ENCODE measurements at places on chromosomes 3 and 15. TPM values are rescaled to one million over a fixed set of nuclear protein-coding genes. Genes with fewer than 3 reads are reported as not detected.

- no peak overlapping the region for H3K4me3 ChIP-seq
- H3K4me1 ChIP-seq: no peaks in the 10 kb centered on the region
- no peaks in the 10 kb centered on the region for H3K36me3 ChIP-seq
- DNase-seq: no peak
Measured at GRCh38 chr3:33664195-33664594, 53.9 kb downstream of the CLASP2 start.

- H3K4me3 ChIP-seq: no peak overlapping the region
- H3K4me1 ChIP-seq: no peaks in the 10 kb centered on the region
- H3K27ac ChIP-seq: no peak overlapping the region
- no peaks in the 10 kb centered on the region for H3K27me3 ChIP-seq
- H3K36me3 ChIP-seq: no peaks in the 10 kb centered on the region
Measured at GRCh38 chr15:93523481-93523880, 434.5 kb upstream of the RGMA start.

DNA sequence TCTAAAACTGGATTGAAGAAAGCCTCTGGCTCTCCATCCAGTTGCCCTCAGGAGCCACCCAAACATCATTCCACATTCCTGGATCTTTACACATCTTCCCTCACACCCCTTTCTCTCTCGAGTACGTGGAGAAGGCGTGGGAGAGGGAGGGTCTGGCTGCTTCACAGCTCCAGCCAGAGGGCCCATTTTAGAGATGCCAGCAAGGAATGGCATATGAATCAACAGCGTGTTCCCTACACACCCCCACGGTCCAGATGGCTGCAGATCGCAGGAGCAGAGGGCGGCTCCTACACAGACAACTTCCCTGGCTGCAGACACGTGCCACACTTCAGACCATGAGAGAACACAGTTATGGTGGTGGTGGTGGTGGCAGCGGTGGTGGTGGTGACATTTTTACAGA is 280.1 kb downstream of the ERC2 start:
- H3K4me1 ChIP-seq: no peaks in the 10 kb centered on the region
- no peaks in the 10 kb centered on the region for H3K36me3 ChIP-seq
- no peak overlapping the region for H3K27ac ChIP-seq

Gene SEMA5B
- total RNA-seq: 0.29 TPM

Gene CMTM8
- 1.5 TPM for total RNA-seq

GRCh38 chr15:65925338-65925737 is 56.0 kb downstream of the RAB11A start:
- DNase-seq: no peak
- H3K27ac ChIP-seq: no peak overlapping the region
- no peak overlapping the region for H3K4me3 ChIP-seq
- H3K27me3 ChIP-seq: no peaks in the 10 kb centered on the region

DNA sequence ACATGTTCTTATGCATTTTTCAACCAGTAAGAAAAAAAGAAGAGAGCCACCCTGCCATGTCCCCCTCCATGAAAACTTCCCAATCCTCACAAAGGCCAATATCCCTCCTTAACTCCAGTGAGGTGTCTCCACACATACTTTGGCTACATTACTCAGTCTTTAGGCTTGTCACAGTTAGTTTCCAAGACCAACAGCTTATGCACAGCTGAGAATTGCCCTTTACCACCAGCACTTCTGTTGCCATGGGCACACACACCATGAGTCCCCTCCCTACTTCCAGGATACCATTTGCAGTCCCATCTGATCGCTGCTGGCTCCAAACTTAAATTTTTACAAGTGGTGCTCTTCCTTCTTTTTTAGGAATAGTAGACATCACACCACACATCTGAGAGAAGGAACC is 150.3 kb upstream of the STRIT1 start:
- H3K36me3 ChIP-seq: no peaks in the 10 kb centered on the region
- DNase-seq: no peak
- H3K27me3 ChIP-seq: no peaks in the 10 kb centered on the region
- no peak overlapping the region for H3K27ac ChIP-seq
- H3K4me1 ChIP-seq: no peaks in the 10 kb centered on the region
- no peak overlapping the region for H3K4me3 ChIP-seq

- H3K27me3 ChIP-seq: no peaks in the 10 kb centered on the region
- peak within 1 kb of the TSS; percentile 78 for H3K27ac ChIP-seq
- H3K36me3 ChIP-seq: no peaks in the 10 kb centered on the region
- peaks cover 7% of the 10 kb centered on the region for H3K4me1 ChIP-seq
Measured at GRCh38 chr3:16513141-16514020, at the start of gene RFTN1. Gene RFTN1, minus strand, starts transcription at chr3:16513699. Its CDS starts 19,830 bp downstream, at chr3:16493869.

Gene TMPRSS7
- total RNA-seq: not detected

GRCh38 chr15:79408041-79408440 is 24.1 kb upstream of the MINAR1 start:
- no peaks in the 10 kb centered on the region for H3K27me3 ChIP-seq
- H3K27ac ChIP-seq: no peak overlapping the region
- no peak overlapping the region for H3K4me3 ChIP-seq
- H3K36me3 ChIP-seq: no peaks in the 10 kb centered on the region
- H3K4me1 ChIP-seq: no peaks in the 10 kb centered on the region
- DNase-seq: no peak

Gene IL20RB
- not detected for total RNA-seq

DNA sequence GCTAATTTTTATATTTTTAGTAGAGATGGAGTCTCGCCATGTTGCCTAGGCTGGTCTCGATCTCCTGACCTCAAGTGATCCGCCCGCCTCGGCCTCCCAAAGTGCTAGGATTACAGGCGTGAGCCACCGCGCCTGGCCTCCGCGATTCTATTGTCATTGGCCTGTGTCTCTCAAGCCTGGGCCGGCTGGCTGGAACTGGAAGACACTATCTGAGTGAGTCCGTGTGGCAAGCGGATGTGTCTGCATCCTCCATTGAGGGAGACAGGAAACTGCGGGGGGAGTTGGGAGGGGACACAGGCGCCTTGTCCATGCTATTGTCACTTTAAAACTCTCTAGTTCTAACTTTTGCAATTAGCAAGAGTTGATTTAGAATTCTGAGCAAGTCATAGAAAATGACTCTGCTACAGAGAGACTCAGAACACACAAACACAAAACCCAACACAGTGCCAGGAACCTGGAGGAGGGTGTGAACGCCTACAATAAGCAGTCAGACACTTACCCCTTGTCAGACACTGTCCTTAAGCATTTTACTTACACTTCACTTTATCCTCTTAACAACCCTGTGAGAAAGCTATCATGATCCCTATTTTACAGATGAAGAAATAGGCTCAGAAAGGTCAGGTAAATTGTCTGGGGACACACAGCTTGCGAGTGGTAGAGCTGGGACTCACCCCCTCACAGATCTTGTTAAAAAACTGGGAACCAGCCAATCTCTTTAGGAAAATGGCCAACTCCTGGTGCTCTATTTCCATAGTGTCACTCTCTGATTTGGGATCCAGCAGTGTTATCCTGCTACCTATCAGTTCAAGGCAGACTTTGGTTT is 38.7 kb downstream of the ANP32A start:
- H3K27ac ChIP-seq: no peak overlapping the region
- no peaks in the 10 kb centered on the region for H3K27me3 ChIP-seq
- no peaks in the 10 kb centered on the region for H3K4me1 ChIP-seq
- no peaks in the 10 kb centered on the region for H3K36me3 ChIP-seq
- peak; percentile 57 for DNase-seq

- no peaks in the 10 kb centered on the region for H3K36me3 ChIP-seq
- H3K4me1 ChIP-seq: peaks cover 10% of the 10 kb centered on the region
- H3K27me3 ChIP-seq: no peaks in the 10 kb centered on the region
- no peak overlapping the region for H3K4me3 ChIP-seq
Measured at GRCh38 chr3:58063022-58063815, 55.0 kb downstream of the FLNB start.

Gene MYO9A
- 112 TPM for total RNA-seq

Gene HRH1
- 3.2 TPM for total RNA-seq

Gene GNAT1
- total RNA-seq: not detected

- H3K4me1 ChIP-seq: no peaks in the 10 kb centered on the region
- no peak overlapping the region for H3K4me3 ChIP-seq
- no peak overlapping the region for H3K27ac ChIP-seq
- H3K36me3 ChIP-seq: no peaks in the 10 kb centered on the region
Measured at GRCh38 chr3:142943870-142944269, 19.6 kb downstream of the PAQR9 start.

Gene LOXL1
- total RNA-seq: 19.4 TPM

DNA sequence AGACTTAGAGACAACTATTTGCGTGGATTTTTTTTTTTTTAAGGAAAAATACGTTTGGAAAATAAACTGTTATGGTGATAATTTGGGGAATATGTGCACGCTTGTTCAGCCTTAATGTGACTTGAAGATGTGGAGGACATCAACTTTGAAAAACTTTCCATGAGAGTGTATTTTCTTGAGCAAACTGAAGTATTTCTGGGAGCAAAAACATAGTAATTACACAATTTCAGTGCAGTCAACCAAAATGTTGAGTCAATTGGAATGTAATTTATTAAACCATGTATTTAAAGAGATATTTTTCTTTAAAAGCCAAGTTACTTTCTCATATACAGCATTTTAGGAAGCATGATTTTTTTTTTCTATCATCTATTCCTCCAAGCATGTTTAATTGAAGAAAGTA is 80.3 kb upstream of the FLNB start:
- no peak for DNase-seq
- no peak overlapping the region for H3K27ac ChIP-seq
- H3K4me3 ChIP-seq: no peak overlapping the region
- no peaks in the 10 kb centered on the region for H3K36me3 ChIP-seq

DNA sequence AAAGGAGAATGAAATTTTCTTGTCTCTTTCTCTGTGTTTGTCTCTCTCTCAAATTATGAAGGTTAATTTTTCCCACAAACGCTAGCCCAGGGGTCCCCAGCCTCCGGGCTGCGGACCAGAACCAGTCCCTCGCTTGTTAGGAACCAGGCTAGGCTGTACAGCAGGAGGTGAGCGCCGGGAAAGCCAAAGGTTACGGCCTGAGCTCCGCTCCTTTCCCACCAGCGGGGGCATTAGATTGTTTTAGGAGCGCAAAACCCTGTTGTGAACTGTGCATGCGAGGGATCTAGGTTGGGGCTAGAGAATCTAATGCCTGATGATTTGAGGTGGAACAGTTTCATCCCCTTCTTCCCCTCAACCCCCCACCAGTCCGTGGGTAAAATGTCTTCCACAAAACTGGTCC is 74.7 kb upstream of the ZNF385D start:
- no peak overlapping the region for H3K27ac ChIP-seq
- H3K4me1 ChIP-seq: no peaks in the 10 kb centered on the region
- no peaks in the 10 kb centered on the region for H3K36me3 ChIP-seq
- no peak overlapping the region for H3K4me3 ChIP-seq

DNA sequence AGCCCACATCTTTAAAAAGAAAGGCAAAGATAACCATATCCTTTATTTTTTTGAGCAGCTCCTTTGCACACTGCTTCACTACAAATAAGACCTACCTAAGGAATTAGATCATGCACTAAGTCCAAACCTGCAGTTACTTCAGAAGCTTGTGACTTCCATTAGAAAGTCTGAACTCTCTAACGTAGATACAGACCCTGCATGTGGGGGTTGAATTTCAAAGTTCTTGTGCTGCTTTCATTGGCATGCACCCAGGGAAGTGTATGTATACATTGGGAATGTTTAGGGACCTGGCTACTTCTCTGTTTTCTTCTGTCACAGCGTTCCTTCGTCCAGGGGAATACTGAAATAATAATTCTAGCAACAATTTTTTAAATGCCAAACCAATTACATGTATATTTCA is 185.2 kb upstream of the IL12A start:
- peaks cover 6% of the 10 kb centered on the region for H3K4me1 ChIP-seq
- H3K27ac ChIP-seq: no peak overlapping the region
- DNase-seq: no peak
- H3K27me3 ChIP-seq: no peaks in the 10 kb centered on the region
- H3K4me3 ChIP-seq: no peak overlapping the region
- H3K36me3 ChIP-seq: no peaks in the 10 kb centered on the region

- no peak overlapping the region for H3K27ac ChIP-seq
- no peak overlapping the region for H3K4me3 ChIP-seq
- H3K36me3 ChIP-seq: no peaks in the 10 kb centered on the region
- DNase-seq: no peak
- H3K27me3 ChIP-seq: no peaks in the 10 kb centered on the region
- no peaks in the 10 kb centered on the region for H3K4me1 ChIP-seq
Measured at GRCh38 chr3:161239700-161240099, 18.6 kb downstream of the NMD3 start.

GRCh38 chr3:82202269-82202668 is 440.8 kb upstream of the GBE1 start:
- H3K27me3 ChIP-seq: no peaks in the 10 kb centered on the region
- no peak overlapping the region for H3K4me3 ChIP-seq
- H3K36me3 ChIP-seq: no peaks in the 10 kb centered on the region
- no peak for DNase-seq

DNA sequence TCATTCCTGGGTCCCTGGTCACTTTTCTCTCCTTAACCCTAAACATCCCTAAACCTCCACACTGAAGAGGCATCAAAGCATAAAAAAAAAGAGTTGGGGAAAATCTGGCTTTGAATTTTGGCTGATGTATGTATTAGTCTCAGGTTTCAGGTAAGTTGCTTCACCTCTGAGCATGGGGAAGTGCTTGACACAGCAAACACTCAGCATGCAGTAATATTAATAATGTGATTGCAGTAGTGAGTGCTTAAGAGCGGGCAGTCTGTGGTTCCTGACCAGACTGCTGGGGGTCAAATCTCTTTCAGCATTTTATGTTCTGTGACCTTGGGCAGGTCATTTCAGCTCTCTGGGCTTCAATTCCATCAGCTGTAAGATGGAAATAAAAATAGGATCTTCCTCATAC is 467.9 kb downstream of the SOX2 start:
- H3K36me3 ChIP-seq: no peaks in the 10 kb centered on the region
- H3K4me1 ChIP-seq: no peaks in the 10 kb centered on the region
- DNase-seq: no peak
- no peak overlapping the region for H3K4me3 ChIP-seq

- no peaks in the 10 kb centered on the region for H3K27me3 ChIP-seq
- peak overlapping the region; percentile 63 for H3K27ac ChIP-seq
- no peaks in the 10 kb centered on the region for H3K4me1 ChIP-seq
- DNase-seq: no peak
- no peaks in the 10 kb centered on the region for H3K36me3 ChIP-seq
Measured at GRCh38 chr3:73743551-73743950, 118.8 kb upstream of the PDZRN3 start.

Gene RAB8B
- total RNA-seq: 47.6 TPM

- no peak overlapping the region for H3K4me3 ChIP-seq
- no peaks in the 10 kb centered on the region for H3K4me1 ChIP-seq
- H3K27me3 ChIP-seq: no peaks in the 10 kb centered on the region
- H3K36me3 ChIP-seq: no peaks in the 10 kb centered on the region
- no peak overlapping the region for H3K27ac ChIP-seq
Measured at GRCh38 chr3:52305926-52306325, 10.2 kb upstream of the DNAH1 start.

Gene LRRK1
- 2.6 TPM for total RNA-seq

DNA sequence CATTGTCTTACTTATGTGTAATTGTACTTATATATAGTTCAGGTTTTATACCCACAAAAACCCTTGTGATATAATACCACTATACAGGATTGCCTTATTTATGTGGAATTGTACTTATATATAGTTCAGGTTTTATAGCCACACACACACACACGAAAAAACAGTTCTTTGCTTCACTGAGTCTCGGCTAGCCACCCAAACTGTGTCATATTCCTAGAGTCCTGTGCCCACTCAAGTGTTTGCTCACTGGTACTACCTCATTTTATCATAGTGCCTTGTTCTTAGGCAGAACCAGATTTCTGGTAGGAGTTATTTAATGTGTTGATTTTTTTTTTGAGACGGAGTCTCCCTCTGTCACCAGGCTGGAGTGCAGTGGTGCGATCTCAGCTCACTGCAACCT is 12.5 kb downstream of the RASA2 start:
- no peaks in the 10 kb centered on the region for H3K4me1 ChIP-seq
- H3K27ac ChIP-seq: no peak overlapping the region
- no peaks in the 10 kb centered on the region for H3K27me3 ChIP-seq
- no peaks in the 10 kb centered on the region for H3K36me3 ChIP-seq
- DNase-seq: no peak

GRCh38 chr15:87871258-87871681 is 385.3 kb downstream of the NTRK3 start:
- no peaks in the 10 kb centered on the region for H3K27me3 ChIP-seq
- H3K4me1 ChIP-seq: no peaks in the 10 kb centered on the region
- no peaks in the 10 kb centered on the region for H3K36me3 ChIP-seq
- DNase-seq: no peak
- no peak overlapping the region for H3K27ac ChIP-seq

Data from uterus (tissue), 4 donors.